Activated naive CD4-positive, alpha-beta T cell (primary cell): ENCODE measurements at places on chromosomes 3 and 15.

- DNase-seq: no peak
Observed at GRCh38 chr3:72185549-72186399, 400.8 kb upstream of the PROK2 start.

- no peak for DNase-seq
Observed at GRCh38 chr3:121883507-121883906, 10.7 kb upstream of the SLC15A2 start.

- DNase-seq: no peak
Observed at GRCh38 chr15:89333011-89333860, 1.4 kb downstream of the POLG start.

DNA sequence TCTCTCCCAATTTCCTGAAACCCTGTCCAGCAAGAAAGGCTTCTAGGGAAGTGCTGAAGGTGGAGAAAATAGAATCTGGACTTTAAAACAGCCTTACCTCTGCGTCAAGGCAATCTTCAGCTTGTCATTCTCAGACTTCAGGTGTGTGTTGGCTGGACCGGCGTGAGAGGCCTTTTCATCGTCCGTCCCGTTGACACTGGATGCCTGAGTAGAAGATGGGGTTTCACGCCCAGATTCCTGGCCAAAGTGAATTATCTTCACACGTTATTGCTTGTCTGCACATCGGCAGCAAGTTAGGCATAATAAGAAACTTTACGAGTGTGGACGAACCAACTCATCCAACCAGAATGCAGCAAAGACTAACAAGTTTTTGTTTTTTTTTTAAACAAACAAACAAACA, 49.5 kb downstream of the WHAMM start:
- no peak for DNase-seq

GRCh38 chr15:62453981-62454380, 288.9 kb upstream of the C2CD4B start:
- DNase-seq: no peak

- no peak for DNase-seq
Observed at GRCh38 chr3:36674816-36675215, 89.5 kb downstream of the DCLK3 start.

DNA sequence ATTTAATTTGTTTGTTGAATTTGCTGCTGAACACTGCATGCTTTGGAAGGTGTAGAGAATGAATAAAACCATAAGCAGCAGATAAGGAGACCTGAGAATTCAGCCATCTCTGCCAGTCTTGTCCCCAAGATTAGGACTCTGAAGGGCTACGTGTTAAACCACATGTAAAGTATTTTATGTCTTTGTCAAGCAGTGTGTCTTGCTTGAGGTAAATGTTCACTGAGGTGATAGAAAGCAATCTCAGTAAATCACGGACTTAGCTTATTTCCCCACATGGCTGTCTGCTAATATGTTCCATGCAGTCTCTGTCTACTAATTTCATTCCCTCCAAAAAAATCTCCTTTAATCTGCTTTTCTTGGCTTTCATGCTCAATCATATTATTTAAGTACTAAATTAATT, 467.1 kb downstream of the RAP2B start:
- DNase-seq: no peak

DNA sequence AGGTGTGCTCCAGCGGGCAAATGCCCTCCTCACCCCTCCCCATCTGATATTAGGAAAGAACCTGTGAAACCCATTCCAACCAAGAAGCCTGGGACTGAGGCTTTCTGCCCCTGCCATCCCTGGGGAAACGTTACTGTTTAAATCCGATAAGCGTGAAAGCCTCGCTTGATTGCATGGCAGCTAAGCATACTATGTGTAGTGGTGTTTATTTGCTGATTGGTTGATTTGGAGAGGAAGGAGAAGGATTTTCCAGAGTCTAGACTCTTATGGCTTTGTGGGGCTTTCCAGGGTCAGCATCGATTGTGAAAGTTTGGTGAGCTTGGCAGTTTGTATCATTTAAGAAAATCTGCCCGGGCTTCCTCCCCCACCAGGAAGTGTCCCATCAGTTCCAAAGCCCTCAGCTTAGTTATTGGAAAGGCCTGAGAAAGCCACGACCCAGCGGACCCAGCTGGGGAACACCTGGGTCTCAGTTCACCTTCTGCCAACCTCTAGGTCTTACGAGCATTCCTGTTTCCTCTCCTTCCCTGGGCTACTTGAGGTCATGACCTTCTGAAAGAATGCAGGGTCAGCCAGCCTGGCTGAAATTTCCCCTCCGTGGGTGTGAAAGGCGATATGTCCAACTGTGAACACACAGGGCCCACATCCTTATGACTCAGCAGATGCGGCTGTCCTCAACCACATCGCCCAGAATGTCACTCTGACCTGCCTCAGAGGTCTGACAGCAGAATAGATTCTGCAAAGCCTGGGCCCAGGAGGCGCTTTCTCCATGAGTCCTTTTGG, 62.8 kb upstream of the HERC1 start:
- DNase-seq: no peak

DNA sequence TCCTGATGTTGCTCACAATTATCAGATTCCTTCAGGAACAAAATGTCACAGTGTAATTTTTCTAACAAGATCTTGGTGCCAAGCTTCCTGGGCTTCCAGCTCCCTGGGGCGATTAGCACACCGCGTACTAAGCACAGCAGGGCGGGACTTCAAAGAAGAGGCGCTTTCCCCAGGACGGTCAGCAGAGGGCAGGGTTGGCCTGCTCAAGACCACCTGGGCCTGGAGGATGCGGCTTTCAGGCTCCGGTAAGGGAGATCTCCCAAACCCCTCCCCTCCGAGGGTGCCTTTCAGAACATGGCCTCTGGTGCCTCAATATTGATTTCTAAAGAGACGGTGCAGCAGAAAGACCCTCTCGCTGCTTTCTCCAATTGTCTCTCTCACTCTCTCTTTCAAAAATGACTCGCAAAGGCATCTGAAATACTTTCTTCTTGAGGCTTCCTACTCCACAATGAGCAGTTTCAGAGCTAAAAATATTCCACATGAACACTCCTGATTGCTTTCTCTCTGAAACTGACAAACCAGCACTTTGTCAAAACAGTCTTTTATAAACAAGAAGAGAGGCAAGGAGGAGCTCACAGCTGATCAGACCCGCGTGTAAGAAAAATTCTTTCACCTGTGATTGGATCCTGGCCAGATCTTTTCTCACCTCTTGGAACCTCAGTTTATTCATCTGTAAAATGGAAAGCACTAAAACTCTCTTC, 154.0 kb downstream of the ADAMTS9 start:
- DNase-seq: no peak

GRCh38 chr15:85443046-85443445, 62.6 kb downstream of the AKAP13 start:
- no peak for DNase-seq

- DNase-seq: no peak
Observed at GRCh38 chr3:135869439-135870105, 96.0 kb upstream of the PPP2R3A start.

GRCh38 chr3:162370141-162370540, 873.5 kb downstream of the OTOL1 start:
- DNase-seq: no peak

DNA sequence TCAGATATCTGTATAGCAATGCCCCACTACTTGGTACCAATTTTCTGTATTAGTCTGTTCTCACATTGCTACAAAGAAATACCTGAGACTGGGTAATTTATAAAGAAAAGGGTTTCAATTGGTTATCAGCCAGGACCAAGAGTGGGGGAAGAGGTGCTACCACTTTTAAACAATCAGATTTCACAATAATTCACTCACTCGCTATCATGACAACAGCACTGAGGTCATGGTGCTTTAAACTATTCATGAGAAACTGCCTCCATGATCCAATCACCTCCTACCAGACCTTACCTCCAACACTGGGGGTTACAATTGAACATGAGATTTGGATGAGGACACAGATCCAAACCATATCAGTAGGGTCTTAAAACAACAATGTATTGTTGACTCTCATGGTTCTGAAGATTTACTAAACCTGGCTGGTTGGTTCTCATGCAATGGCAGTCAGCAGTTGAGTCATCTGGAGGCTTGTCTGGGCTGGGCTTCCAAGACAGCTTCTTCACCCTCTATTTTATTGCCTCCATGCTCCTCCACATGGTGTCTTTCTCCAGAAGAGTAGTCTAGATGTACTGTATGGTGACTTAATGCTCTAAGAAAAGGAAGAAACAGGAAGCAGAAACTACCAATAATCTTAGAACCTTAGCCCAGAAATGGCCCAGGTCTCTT, 21.2 kb upstream of the TM4SF4 start:
- no peak for DNase-seq

DNA sequence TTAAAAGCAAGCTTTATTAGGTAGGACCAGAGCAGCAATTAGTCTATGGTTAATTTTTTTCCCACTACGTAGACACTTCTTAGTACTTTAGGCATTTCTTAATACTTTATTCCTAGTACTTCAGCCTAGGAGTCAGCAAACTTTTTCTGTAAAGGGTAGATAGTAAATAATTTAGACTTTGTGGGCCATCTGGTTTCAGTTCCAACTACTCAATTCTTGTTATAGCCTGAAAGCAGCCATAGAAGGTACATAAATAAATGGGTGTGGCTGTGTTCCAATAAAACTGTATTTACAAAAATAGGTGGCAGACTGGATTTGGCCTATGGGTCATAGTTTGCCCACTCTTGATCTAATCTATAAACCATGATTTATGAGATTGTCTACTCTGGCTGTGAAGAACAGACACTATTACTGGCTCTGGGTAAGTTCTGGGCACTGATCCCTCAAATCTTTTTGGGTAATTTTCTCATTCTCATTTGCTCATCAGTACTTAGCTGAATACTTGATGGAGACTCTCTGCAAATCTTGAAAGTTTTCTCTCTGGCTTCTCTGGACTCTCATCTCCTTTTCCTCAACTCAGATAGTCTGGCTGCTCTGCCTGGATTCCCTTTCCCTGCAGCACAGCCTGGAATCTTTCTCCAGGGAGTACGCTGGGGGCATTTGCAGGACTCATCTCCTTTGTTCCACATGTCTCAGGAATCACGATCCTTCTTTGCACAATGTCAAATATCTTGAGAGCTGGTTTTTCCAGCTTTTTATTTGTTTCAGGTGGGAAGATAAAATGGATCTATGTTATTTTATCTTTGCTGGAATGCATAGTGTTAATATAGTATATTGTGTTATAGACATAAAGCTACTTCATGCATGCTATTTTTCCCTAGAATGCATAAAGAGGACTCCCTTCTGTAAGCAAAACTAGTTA, 524.8 kb upstream of the TBL1XR1 start:
- DNase-seq: no peak

GRCh38 chr3:33218446-33219174, at the start of gene SUSD5:
TSS of gene SUSD5 (minus strand) at chr3:33218810. CDS start at chr3:33218797, 13 bp downstream.
- no peak for DNase-seq
